ENCODE measurements at places on chromosomes 3 and 15. TPM values are rescaled to one million over a fixed set of nuclear protein-coding genes. Genes with fewer than 3 reads are reported as not detected.

DNA sequence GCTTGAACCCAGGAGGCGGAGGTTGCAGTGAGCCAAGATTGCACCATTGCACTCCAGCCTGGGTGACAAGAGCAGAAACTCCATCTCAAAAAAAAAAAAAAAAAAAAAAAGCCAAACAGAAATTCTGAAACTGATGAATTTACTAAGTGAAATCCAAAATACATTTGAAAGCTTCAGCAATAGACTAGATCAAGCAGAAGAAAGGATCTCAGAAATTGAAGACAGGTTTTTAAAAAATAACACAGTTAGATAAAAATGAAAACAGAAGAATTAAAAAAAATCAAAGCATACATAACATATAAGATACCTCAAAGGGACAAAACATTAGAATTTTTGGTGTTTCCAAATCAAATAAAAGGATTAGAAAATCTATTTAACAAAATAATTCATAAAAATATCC lies 114.4 kb downstream of the TP63 start:
- H3K4me1 ChIP-seq, result no peaks in the 10 kb centered on the region
- no peak overlapping the region for H3K4me3 ChIP-seq
- no peak overlapping the region for H3K27ac ChIP-seq
- no peaks in the 10 kb centered on the region for H3K27me3 ChIP-seq

DNA sequence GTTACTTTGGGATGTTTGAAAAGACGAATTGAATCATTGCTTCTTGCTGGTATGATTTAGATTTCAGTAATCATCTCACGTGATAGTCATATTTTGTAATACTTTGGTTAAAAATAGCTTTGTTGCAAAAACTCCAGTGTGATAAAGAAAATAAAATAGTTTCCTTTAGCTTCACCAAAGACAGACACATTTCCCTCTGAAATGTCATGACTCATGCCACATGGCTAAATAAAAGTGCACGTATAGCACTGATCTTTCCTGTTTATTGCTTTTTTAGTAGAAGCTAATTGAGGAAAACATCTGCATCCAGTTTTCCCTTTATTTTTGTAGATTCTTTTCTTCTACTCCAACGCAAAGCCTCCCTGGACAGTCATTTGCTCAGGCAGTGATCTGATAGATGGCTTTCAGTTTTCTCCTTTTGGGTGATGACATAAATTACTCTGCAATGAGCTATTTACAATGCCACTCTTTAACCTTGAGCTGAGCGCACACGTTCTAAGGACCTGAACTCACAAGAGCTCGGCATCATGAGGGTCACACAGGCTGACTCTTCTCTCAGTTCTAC lies 84.9 kb downstream of the ARNT2 start:
- no peaks in the 10 kb centered on the region for H3K27me3 ChIP-seq
- ATAC-seq, result peak; percentile 39
- peaks cover 18% of the 10 kb centered on the region for H3K4me1 ChIP-seq
- no peak overlapping the region for H3K4me3 ChIP-seq
- H3K36me3 ChIP-seq, result no peaks in the 10 kb centered on the region

GRCh38 chr15:76903251-76903681 lies 1.9 kb downstream of the SCAPER start:
- H3K36me3 ChIP-seq, result no peaks in the 10 kb centered on the region
- H3K27ac ChIP-seq, result no peak overlapping the region
- H3K4me1 ChIP-seq, result peaks cover 3% of the 10 kb centered on the region
- H3K4me3 ChIP-seq, result no peak overlapping the region

- peak; percentile 26 for ATAC-seq
- no peaks in the 10 kb centered on the region for H3K36me3 ChIP-seq
- peaks cover 67% of the 10 kb centered on the region for H3K4me1 ChIP-seq
- H3K27ac ChIP-seq, result no peak overlapping the region
- no peaks in the 10 kb centered on the region for H3K27me3 ChIP-seq
Measured at GRCh38 chr15:90205886-90206285, 4.8 kb downstream of the SEMA4B start.

GRCh38 chr3:14047841-14048240 lies 76.8 kb downstream of the CHCHD4 start:
- no peaks in the 10 kb centered on the region for H3K36me3 ChIP-seq
- no peaks in the 10 kb centered on the region for H3K4me1 ChIP-seq
- no peaks in the 10 kb centered on the region for H3K27me3 ChIP-seq
- no peak for ATAC-seq
- no peak overlapping the region for H3K4me3 ChIP-seq
- H3K27ac ChIP-seq, result no peak overlapping the region

DNA sequence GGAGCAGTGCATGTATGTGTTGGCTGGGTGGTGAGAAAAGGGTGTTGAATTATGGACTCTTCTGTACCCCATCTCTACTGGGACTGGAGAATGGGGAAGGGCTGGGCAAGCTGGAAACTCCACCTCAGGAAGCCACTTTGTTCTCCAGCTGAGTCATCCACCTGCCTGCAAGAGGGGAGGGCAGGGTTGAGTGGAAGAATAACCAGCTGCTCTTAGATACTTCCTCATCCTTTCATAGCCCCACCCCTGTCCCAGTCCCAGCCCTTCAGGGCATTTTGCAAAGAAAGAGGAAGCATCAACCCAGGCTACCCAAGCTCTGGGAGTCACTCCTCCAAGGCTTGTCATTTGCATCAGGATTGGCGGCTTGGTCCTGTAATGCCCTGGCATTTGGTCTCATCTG lies 33.1 kb downstream of the RAB11A start:
- H3K27me3 ChIP-seq, result no peaks in the 10 kb centered on the region
- no peaks in the 10 kb centered on the region for H3K4me1 ChIP-seq

DNA sequence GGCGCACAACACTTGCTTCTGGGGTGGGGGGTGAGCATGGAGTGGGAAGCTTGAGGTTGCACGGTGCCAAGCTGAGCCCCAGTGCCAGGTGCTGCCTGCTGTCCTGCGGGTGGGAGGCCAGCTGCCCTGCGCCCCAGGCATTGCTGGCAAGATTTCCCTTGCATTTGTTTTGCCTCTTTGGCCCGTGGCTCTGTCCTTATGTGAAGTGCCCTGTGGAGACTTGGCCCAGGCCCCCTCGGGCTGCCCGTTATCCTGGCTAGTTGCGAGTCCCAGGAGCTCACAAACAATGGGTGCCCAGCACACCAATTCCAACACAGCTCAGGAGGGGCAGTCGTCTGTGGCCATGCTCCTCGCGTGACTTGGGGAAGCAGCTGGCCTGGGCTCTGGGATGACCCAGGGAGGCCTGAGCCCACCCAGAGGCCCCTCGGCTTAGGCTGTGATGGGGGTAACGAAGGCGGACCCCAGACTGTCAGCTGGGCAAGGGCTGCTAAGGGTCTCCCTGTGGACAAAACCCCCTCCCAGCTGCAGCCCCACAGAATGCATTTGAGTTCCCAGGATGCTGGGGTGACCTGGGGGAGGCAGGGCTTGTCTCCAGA lies 5.9 kb downstream of the C3orf22 start:
- no peak overlapping the region for H3K27ac ChIP-seq
- peaks cover 34% of the 10 kb centered on the region for H3K27me3 ChIP-seq
- no peak for ATAC-seq
- H3K4me1 ChIP-seq, result no peaks in the 10 kb centered on the region
- no peaks in the 10 kb centered on the region for H3K36me3 ChIP-seq
- H3K4me3 ChIP-seq, result no peak overlapping the region

DNA sequence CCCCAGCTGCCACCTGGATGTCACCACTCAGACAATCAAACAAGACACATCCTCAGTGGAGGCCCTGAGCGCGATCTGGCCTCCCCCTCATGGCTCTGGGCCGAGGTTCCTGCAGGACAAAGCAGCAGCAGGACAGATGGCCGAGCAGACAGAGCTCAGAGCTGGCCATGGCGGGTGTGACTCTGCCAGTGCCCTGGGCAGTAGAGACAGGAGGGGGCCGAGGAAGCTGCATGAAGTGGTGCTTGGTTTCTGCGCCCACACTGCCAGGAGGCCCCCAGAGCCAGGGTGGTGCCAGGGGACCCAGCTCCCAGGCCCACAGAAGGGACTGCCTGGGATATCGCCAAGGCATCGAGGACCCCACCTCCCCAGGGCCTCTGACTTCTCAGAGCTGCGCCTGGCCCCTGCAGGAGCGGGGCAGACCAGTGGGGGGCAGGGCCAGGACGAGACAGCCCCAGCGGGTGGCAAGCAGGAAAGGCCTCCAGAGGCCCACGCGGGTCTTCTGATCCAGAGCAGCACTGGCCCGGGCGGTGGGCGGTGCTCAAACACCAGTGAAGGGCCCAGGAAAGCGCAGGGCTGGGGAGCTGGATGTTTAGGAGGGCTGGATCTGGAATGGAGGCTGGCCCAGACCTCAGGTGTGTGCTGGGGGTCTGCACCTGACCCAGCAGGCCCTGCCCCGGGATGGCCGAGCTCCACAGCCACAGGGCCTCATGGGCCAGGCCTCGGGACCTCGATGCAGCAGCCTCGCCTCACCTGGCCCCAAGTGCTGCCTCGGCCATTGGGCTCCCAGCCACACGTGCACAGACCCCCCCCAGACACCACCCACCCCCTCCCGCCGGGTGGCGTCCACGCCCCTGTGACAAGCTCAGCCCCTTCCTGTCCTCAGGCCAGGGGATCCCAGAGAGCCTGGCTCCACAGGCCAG lies 76.0 kb downstream of the GOLGA8G start:
- H3K36me3 ChIP-seq, result no peaks in the 10 kb centered on the region
- ATAC-seq, result no peak
- peaks cover 27% of the 10 kb centered on the region for H3K27me3 ChIP-seq
- H3K4me3 ChIP-seq, result no peak overlapping the region
- H3K4me1 ChIP-seq, result peaks cover 6% of the 10 kb centered on the region
- H3K27ac ChIP-seq, result no peak overlapping the region

- peaks cover 22% of the 10 kb centered on the region for H3K4me1 ChIP-seq
- ATAC-seq, result no peak
- H3K27me3 ChIP-seq, result no peaks in the 10 kb centered on the region
- no peak overlapping the region for H3K4me3 ChIP-seq
- H3K27ac ChIP-seq, result peak overlapping the region; percentile 98
Measured at GRCh38 chr15:63072809-63073277, 30.3 kb downstream of the TPM1 start.

DNA sequence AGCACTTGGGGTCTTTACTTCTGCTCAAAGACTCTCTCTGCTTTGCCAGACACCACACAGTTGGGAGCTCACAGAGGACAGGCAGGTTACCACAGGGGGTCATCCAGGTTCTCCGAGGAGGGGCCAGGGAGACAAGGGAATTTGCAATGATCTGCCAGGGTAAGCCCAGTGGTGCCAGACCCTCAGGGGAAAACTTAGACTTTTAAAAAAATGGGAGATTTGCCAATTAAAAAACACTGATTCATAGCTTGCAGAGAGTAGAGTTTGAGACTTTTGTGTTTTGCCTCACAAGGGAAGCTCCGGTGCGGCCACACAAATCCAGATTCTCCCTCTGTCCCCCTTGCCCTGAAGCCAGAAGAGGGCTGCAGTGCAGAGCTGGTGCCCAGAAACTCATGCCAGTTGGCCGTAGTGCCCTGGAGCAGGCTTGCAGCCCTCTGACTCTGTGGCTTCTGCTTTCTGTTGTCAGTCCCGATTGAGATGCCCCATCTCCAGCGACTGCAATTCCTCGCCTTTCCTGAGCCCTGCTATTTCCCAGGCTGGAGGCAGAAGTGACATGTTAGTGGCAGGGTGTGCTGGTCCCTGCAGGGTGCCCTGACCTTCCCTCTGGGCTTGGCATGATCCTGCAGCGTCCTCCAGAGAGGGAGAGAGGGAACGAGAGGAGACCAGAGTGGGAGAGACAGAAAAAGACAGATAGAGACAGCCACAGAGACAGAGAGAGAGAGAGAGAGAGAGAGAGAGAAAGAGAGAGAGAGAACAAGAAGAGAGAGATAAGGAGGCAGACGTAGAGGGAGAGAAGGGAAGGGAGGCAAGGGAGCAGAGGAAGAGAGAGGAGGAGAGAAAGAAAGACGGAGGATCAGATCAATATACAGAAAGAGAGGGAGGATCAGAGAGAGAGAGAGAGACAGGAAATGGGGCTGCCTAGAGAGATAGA lies 46.0 kb downstream of the RHCG start:
- no peak for ATAC-seq
- no peak overlapping the region for H3K27ac ChIP-seq
- H3K27me3 ChIP-seq, result peaks cover 80% of the 10 kb centered on the region
- H3K4me3 ChIP-seq, result no peak overlapping the region
- no peaks in the 10 kb centered on the region for H3K4me1 ChIP-seq

DNA sequence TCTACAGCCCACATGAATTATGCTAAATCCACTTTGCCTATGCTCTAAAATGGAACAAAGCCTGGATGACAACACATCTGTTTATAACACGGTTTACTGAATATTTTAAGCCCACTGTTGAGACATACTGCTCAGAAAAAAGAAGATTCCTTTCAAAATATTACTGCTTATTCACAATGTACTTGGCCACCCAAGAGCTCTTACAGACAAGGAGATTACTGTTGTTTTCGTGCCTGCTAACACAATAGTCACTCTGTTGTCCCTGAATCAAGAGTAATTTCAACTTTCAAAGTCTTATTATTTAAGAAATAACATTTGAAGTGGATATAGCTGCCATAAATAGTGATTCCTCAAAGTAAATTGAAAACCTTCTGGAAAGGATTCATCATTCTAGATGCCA lies 70.9 kb downstream of the ANKRD28 start:
- H3K4me1 ChIP-seq, result no peaks in the 10 kb centered on the region
- no peaks in the 10 kb centered on the region for H3K27me3 ChIP-seq
- H3K27ac ChIP-seq, result no peak overlapping the region
- no peak overlapping the region for H3K4me3 ChIP-seq
- ATAC-seq, result no peak

- ATAC-seq, result no peak
- no peak overlapping the region for H3K4me3 ChIP-seq
- no peaks in the 10 kb centered on the region for H3K27me3 ChIP-seq
- peaks cover 25% of the 10 kb centered on the region for H3K4me1 ChIP-seq
Measured at GRCh38 chr3:52432691-52433141, 12.2 kb downstream of the SEMA3G start.

DNA sequence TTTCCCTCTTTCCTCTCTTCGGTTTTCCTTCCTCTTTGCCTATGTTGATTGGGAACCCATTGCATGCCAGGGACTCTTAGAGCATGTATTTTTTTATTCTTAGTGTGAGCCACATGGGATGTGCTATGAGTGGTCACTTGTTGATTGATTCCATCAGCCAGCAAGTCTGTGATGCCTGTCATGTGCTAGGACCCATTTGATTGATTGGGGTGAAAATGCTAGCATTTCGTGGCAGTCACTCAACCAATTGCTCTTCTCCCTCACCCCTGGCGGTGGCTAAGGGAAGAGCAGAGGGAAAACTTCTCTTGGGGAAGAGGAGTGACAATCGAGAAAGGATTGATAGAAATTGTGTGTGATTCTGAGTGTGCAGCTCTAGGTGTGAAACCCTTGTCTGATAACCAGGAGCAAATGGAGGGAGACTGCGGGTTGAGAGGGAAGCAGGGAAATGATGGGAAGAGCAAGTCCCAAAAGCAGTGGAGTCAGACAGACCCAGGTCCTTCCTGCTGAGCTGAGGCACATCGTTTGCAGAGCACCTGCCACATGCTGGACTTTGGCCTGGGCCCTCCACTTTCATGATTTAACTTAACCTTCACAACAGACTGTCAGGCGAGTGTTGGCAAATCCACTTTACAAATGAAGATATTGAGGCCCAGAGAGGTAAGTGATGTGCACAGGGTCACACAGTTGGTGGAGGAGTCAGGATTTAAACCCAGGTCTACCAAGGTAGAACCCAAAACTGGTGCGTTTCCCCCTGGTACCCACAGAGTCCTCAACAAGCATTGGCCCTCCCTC lies 40.0 kb downstream of the SLC6A11 start:
- peaks cover 29% of the 10 kb centered on the region for H3K27me3 ChIP-seq
- H3K4me1 ChIP-seq, result no peaks in the 10 kb centered on the region
- no peaks in the 10 kb centered on the region for H3K36me3 ChIP-seq
- H3K27ac ChIP-seq, result no peak overlapping the region

The SLC30A4 gene
- total RNA-seq, result 11.2 TPM

The SRGAP3 gene
- total RNA-seq, result 6.9 TPM

The SATB1 gene
- total RNA-seq, result 43.9 TPM

The LYSMD4 gene
- 7.6 TPM for total RNA-seq

Data from gastroesophageal sphincter (tissue), 4 donors.